ENCODE measurements at places on chromosomes 1 and 21.

- DNase-seq: no peak
These were observed 96.2 kb upstream of the IRF2BP2 start for GRCh38 chr1:234706199-234706598.

- DNase-seq: no peak
These were observed 37.3 kb downstream of the ABCA4 start for GRCh38 chr1:94083681-94084080.

GRCh38 chr1:160651433-160652064 lies 4.7 kb upstream of the SLAMF1 start:
- no peak for DNase-seq

GRCh38 chr1:20445956-20446355 lies 40.1 kb downstream of the CAMK2N1 start:
- no peak for DNase-seq

DNA sequence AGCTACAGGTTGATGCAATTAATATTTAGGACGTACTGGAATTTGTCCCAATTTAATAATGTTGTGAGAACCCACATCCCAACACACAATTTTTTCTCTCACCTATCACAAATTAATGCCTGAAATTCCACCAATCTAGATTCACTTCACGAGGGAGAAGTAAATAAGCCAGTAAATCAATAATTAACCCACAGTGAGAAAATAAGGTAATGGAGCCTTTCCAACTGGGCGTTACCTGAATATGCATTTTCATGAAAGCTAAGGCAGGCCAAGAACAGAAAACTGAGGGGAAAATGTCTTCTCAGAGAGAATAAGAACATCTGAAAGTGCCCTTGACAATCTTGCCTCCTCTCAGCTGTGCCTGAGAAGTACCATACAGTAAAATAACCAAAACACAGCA lies 240.8 kb upstream of the NR5A2 start:
- no peak for DNase-seq

GRCh38 chr1:201282931-201283829 lies at the start of gene PKP1:
Gene PKP1 (plus strand): TSS chr1:201283506. CDS start chr1:201283703, 197 bp downstream.
- DNase-seq: peak; percentile 2

DNA sequence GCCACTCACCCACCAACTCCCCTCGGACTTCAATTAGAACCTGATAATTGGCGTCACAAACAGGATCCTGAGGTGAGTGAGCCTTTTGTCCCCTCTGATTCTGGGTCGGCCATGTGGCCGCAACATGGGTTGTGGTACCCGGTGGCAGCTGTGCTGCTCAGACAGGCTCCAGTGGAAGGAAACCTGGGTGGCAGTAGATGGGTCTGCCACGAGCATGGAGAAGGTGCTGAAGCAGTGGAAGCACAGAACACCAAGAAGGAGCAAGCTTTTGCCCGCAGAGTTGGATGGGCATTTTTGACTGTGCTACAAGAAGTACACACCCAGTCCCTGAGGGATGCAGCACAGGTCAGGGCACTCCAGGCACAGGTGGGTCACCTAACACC lies 16.5 kb upstream of the UBE2U start:
- no peak for DNase-seq

Data from stimulated activated CD4-positive, alpha-beta T cell treated with anti-CD3 and anti-CD28 coated beads, TNF-alpha, amount 100 ng/mL, for 4 hours (primary cell).